ENCODE measurements at places on chromosomes 3 and 15.

DNA sequence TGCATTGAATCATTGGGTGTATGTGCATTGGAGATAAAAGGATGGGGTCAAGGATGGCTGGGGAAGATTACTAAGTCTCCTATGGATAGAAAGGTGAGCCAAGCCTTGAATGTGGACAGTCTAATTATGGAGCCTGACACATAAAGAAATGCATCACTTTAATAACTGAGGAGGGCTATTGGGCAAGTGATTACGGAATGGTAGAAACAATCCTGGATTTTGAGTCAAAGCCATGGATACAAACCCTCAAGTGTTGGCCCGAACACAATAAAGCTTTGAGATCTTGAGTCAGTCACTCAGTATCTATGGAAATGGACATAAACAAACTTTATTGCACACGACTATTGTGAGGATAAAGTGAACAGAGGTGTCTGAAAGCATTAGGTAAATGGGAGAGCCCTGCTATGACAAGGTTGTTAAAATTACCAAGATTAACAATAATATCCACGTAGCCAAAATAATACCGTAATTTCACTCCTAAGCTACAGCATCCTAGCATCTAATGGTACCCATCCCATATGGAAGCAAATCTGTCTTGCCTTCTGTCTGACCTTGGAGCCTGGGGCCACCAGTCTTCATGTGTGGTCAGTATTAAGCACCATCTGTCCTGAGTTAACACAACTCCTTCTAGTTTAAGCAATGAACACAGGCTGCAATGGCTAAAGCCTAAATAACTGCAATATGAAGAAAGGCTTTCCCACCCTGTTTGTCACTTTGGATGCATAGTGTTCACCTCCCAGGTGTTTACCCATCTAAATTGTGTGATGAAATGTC lies 136.9 kb upstream of the PRICKLE2 start:
- no peak for DNase-seq

DNA sequence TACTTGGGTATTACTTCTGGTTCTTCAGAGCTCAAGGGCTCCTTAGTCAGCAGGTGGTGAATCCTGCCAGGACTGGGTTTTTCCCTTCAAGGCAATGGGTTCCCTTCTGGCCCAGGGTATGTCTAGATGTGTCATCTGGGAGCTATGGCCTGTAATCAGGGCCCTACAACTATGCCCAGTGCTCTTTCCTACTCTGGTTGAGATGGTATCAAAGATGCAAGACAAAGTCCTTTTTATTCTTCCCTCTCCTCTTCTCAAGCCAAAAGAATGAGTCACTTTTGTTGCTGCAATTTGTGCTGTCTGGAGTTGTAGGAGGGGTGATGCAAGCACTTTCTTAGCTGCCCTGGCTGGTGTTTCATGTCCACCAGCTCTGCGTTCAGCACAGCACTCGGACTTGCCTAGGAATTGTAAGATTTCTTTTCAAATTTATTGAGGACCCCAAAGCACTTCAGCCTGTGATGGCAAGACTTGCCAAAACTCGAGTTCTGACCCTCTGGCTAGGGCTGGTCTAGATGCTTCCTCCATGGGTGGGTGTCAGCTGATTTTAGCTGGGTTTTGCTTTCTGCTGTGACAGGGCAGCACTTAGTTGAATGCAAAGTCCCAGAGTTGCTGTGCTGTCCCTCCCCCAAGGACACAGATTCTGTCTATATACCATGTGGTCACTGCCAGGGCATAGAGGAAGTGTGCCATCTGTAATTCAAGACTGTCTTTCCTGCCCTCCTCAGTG lies 129.2 kb upstream of the CBLB start:
- no peak for DNase-seq

DNA sequence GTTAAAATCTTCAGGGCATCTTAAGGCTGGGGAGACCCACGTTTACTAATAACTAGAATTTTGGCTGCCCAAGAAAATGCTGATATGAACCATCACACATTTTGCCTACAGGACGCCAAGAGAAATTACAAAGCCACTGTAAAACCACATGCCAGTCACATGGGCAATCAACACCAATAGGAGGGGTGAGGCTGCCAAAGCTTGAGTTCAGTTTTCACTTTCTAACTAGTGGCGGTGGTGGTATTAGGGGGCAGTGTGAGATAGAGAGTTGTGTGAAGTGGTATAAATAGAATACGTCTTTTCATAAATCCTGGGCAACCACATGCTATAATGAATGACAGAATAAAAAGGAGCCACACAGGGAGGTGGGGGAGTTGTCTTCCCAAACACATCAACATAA lies 147.3 kb downstream of the WNT5A start:
- no peak for DNase-seq

DNA sequence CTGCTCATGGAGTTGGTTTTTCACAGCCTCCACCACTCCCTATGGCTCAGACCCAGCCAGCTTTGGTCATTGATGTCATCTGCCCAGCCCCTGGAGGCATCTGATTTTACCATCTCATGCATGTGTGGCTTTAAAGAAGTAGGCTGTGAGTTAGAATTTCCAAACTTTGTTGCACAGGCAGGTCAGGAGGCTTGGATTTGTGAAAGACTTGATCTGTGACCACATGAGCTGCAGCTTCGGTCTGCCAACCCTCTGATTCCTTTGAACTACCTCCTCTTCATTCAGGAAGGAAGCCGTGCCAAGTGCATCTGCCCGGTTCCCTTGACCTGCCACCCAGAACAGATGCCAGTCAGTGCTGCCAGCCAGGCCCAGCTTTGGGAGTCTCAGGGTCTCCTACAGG lies 9.2 kb downstream of the CTXND1 start:
- DNase-seq, result no peak

DNA sequence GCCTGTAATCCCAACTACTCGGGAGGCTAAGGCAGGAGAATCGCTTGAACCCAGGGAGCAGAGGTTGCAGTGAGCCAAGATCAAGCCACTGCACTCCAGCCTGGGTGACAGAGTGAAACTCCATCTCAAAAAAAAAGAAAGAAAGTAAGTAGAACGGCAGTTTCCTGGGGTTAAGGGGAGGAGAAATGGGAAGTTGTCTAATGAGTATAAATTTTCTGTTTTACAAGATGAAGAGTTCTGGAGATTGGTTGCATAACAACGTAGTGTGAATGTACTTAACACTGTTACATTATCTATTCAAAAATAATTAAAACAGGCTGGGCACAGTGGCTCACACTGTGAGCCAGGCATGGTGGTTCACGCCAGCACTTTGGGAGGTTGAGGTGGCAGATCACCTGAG lies 45.4 kb downstream of the GRK7 start:
- DNase-seq, result no peak

- DNase-seq, result no peak
These were observed 180.2 kb upstream of the TTC14 start for GRCh38 chr3:180421721-180422120.

DNA sequence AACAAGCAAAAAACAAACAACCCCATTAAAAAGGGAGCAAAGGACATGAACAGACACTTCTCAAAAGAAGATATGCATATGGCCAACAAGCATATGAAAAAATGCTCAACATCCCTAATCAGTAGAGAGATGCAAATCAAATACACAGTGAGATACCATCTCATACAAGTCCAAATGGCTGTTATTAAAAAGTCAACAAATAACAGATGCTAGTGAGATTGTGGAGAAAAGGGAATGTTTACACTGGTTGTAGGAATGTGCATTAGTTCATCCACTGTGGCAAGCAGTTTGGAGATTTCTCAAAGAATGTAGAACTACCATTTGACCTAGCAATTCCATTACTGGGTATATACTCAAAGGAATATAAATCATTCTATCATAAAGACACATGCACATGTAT lies 44.5 kb downstream of the RIOX2 start:
- DNase-seq, result no peak

DNA sequence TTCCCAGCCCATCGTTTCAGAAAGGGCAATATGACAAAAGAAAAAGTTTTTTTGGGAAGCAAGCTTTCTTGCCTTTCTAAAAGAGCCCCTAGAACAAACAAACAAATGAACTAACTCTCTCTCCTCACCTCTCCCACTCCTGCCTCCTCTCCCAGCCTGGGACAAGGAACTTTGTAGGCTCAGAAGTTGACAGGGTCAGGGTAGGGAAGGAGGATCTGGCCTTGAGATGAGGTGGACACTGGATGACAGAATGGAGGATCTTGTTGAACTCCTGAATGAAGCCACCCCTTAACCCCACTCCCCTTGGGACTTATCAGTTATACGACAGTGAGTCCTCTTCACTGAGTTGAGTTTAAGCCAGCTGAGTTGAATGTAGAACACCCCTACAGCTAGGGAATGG lies 1.6 kb upstream of the ITGA11 start:
- DNase-seq, result no peak

- no peak for DNase-seq
These were observed 10.5 kb downstream of the ZNF35 start for GRCh38 chr3:44659015-44659414.

DNA sequence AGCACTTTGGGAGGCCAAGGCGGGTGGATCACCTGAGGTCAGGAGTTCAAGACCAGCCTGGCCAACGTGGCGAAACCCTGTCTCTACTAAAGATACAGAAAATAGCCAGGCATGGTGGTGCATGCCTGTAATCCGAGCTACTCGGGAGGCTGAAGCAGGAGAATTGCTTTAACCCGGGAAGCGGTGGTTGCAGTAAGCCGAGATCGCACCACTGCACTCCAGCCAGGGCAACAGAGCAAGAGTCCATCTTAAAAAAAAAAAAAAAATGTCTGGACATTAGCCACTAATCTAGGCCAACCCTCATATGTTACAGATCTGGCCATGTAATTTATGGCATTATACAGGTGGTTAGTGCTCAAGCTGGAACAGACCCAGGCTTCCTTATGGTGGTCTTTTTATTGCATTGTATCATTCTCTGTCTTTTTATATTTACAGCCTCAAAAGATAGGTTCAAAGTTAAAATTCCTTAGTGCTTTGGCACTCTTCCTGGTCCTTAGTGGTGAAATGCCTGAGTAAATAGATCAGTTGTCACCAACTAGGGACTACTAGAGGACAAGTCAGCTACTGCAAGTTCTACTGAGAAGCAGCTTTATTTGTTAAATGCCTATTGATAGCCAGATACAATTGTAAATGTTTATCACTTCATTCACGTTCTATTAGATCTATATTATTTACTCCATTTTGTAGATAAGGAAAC lies 16.0 kb downstream of the STARD9 start:
- DNase-seq, result no peak

- no peak for DNase-seq
These were observed at the start of gene RBP2 for GRCh38 chr3:139476348-139476747. TSS of gene RBP2 (minus strand) at chr3:139476516. CDS start at chr3:139476459, 57 bp downstream.

DNA sequence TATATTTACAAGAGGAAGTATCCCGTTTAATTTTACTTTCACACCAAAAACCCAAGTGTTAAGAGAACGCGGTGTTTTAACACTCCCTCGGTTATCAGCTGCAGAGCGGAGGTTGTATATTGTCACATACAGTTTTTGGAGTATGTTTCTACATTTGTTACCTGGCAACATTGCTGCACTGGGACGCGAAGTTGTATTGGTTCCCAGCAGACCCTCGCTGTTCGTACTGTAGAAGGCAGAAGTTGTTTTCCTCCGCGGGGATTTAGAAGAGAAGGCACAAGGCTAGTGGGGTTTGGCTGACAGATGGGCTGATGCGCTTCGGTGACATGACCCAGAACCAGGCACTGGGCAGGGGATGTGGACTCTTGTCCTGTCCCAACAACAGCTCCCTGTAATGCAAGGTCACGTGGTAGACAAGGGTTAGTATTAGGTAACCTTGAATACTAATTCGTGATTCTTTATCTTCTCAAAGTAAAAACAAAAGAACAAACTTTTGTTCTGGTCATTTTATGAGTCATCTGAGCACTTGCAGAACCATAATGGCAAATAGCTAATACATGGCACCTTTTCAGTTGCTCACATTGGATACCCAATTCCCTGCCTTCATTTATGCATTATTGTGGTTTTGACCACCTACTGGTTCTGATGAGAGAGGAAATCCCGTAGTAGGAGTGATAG lies 230.4 kb upstream of the BHLHE40 start:
- DNase-seq, result no peak

- no peak for DNase-seq
These were observed 56.1 kb downstream of the FAM174B start for GRCh38 chr15:92599394-92599970.

Measured in stimulated activated CD8-positive, alpha-beta memory T cell treated with anti-CD3 and anti-CD28 coated beads, Interleukin-12 subunit alpha, Interleukin-12 subunit beta, amount 100 ng/mL, for 4 hours (primary cell).